ENCODE measurements at places on chromosomes 2 and 18.

- peak; percentile 83 for DNase-seq
These were observed 37.4 kb downstream of the ACTR2 start for GRCh38 chr2:65264821-65265670.

DNA sequence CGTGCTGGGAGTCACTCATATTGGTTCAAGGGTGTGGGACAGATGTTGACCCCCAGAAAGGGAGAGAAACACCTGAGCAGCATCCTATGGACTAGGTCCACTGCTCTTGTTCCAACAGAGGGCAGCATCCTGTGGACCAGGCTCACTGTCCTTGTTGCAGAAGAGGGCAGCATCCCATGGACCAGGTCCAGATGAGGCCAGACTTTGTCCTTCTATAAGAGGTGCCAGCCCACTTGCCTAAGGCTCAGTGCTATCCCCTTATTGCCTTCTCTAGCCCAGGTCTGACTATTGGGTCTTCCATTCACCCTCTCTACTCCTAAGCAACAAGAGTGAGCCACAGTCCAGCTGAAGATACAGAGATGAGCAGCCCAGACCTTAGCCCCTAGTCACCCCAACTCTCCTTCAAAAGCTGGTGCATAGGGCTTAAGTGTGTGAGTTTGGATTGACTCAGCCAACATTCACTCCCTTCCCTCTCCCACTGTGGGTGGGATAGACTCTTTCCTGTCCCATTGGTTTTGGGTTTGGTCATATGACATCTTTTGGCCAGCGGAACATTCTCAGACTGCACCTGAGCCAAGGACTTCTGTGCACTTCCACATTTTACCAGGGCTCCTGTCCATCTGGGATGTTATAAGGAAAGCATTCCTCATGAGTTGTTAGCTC is 132.4 kb upstream of the GPC1 start:
- DNase-seq: no peak

GRCh38 chr2:129922571-129923264 is 56.7 kb upstream of the RAB6C start:
- DNase-seq: no peak

- no peak for DNase-seq
These were observed 7.9 kb upstream of the RNF138 start for GRCh38 chr18:32083781-32084180.

DNA sequence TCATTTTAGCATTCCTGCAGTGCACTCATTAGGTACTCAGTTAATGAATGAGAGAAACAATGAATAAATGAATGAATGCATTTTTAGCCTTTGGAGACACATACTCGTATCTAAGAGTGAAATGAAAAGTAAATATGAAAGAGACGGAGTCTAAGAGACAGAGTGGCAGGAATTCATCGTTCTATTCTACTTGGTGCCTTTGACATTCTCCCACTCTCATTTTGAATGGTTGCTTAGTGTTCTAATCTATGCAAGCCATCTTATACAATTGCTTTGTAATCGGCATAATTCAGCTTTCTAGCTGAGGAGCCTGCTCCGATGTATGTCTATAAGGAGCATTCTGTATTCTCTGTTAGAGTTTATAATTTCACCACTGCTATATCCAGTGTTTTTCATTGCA is 554.9 kb downstream of the PLCL1 start:
- DNase-seq: no peak

GRCh38 chr18:44548291-44549221 is 132.1 kb upstream of the SETBP1 start:
- peak; percentile 52 for DNase-seq

Measured in astrocyte of the spinal cord (primary cell).